ENCODE measurements at places on chromosomes 13 and 19. TPM values are rescaled to one million over a fixed set of nuclear protein-coding genes. Genes with fewer than 3 reads are reported as not detected.

Gene NCCRP1
- not detected for total RNA-seq

Gene CALR3
- not detected for total RNA-seq

Gene ZNF772
- 33.0 TPM for total RNA-seq

GRCh38 chr19:5926641-5927440 lies 12.8 kb downstream of the CAPS start:
- DNase-seq: no peak

GRCh38 chr13:20188667-20189553 lies 3.8 kb downstream of the GJB2 start:
- DNase-seq: no peak

DNA sequence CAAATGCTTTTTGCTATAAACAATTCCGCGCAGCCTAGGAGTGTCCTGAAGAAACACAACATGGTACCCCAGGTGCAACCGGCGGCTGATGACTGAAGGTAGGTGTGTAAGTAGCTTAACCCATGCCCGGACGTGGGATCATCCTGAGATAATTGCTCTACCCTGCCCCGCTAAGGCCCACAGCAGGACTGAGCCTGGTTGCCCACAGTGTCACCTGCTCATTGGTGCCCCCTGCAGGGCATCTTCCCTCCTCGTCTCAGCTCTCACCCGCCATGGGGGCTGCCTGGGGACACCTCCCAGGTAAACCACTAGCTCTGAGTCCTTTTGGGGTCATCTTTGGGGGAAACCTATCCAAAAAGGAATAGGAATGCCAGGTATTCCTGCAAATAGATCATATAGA lies 22.3 kb downstream of the TMEM161A start:
- no peak for DNase-seq

DNA sequence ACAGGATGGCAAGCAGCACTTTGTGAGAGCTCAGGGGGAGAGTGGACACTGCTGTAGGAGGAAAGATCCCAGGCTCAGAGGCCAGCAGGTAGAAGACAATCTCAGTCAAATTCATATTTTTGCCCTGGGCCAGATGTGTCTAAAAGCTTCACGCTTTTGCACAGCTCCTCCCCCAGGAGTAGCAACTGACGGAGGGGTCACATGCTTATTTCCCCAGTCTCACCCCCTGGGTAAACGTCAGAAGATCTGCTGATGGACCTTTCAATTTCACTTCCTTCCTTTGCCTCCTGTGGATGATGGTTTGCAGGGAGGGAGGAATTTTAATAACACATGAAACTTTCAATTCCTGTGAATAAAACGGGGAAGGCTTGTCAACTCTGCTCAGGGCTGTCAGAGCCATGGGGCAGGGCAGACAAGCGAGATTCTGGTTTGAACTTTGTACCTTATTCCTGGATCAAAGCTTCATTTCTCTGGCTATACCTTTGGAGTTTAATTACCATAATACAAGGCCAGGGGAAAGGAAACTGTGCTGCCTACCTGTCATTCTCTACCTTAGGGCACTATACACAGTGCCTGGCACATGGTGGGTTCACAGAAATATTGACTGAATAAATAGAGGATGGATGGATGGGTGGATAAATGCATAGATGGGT lies 41.0 kb downstream of the POU4F1 start:
- no peak for DNase-seq

All from IMR-90 (cell line).